ENCODE measurements at places on chromosomes 1 and 21. TPM values are rescaled to one million over a fixed set of nuclear protein-coding genes. Genes with fewer than 3 reads are reported as not detected.

DNA sequence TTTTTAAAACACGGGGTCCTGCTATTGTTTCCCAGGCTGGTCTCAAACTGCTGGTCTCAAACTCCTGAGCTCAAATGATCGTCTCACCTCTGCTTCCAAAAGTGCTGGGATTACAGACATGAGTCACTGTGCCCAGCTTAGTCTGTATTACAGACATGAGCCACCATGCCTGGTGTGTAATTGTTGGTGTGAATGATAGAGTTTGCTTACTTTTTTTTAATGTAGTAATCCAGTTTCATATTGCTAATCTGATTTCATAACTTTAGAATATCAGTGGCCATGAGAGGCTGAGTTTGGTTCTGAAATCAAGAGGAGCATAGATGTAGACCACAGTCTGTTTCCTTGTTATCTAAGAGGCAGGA, 3.4 kb downstream of the EPB41 start:
- H3K4me3 ChIP-seq = no peak overlapping the region
- no peak for DNase-seq
- peaks cover 3% of the 10 kb centered on the region for H3K36me3 ChIP-seq
- no peak overlapping the region for H3K27ac ChIP-seq
- H3K27me3 ChIP-seq = no peaks in the 10 kb centered on the region

GRCh38 chr1:175035865-175036264, 12.6 kb upstream of the MRPS14 start:
- H3K27ac ChIP-seq = no peak overlapping the region
- no peaks in the 10 kb centered on the region for H3K4me1 ChIP-seq
- no peak overlapping the region for H3K4me3 ChIP-seq
- no peaks in the 10 kb centered on the region for H3K36me3 ChIP-seq

- H3K4me1 ChIP-seq = no peaks in the 10 kb centered on the region
- no peak for DNase-seq
- H3K27ac ChIP-seq = no peak overlapping the region
- no peaks in the 10 kb centered on the region for H3K36me3 ChIP-seq
These were observed 126.2 kb downstream of the KAZN start for GRCh38 chr1:14724678-14725077.

DNA sequence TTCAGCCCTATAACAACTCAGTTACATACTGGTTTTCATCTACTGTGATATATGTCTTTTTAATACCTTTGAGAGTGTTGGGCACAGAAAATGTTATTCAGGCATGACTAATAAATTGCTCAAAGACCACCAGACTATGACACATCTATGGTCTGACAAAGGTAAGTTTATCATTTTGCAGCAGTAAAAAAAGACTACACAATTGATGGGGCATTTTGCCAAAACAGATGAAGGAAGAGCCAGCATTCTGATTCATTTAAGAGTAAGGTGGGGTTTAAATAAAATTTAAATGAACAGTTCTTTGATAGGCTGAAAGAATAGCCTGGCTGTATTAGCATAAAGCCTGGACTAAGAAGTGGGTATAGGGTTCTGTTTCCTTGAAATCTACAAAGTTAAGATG, 8.8 kb upstream of the RNPC3 start:
- H3K4me1 ChIP-seq = no peaks in the 10 kb centered on the region
- no peak for DNase-seq
- H3K36me3 ChIP-seq = no peaks in the 10 kb centered on the region
- H3K27ac ChIP-seq = no peak overlapping the region

GRCh38 chr1:21645550-21645949, 23.6 kb downstream of the RAP1GAP start:
- no peak for DNase-seq
- H3K27ac ChIP-seq = no peak overlapping the region
- H3K36me3 ChIP-seq = no peaks in the 10 kb centered on the region
- H3K4me3 ChIP-seq = no peak overlapping the region
- no peaks in the 10 kb centered on the region for H3K4me1 ChIP-seq

DNA sequence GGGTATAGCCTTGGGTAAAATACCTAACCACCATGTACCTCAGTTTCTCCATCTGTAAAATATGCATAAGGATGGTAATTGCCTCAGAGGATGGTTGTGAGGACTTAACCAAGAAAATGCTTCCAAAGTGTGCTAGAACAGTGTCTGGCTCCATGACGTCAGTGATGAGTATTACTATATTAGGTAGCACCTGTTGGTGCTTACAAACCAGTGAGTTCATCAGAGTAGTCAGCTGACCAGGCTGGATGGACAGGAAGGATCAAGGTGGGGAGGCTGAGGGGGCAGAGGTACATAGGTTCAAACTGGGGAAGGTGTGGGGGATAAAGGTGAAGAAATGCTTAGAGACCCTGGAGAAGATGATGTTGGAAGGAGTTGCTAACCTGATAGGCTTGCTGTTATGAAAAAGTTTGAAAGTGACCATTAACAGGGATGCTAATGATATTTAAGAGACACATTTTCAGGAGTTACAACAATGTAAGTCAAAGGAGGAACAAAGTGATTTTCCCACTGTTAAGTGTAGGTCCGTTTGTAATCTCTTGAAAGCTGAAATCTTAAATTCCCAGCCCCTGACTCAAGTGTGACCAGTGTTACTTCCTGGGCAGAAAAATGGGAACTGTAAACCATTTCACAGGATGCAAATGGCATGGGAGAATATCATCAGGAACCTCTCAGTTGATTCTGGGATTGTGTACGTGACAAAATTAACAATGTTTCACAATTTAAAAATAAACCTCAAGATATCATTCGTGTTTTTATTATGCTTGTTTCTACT, 4.4 kb downstream of the NTPCR start:
- peaks cover 23% of the 10 kb centered on the region for H3K4me1 ChIP-seq
- H3K27ac ChIP-seq = no peak overlapping the region
- H3K4me3 ChIP-seq = no peak overlapping the region
- H3K36me3 ChIP-seq = peaks cover 14% of the 10 kb centered on the region
- DNase-seq = no peak

GRCh38 chr1:168636642-168637111, 60.3 kb downstream of the XCL1 start:
- peak; percentile 31 for DNase-seq
- H3K36me3 ChIP-seq = no peaks in the 10 kb centered on the region
- H3K4me3 ChIP-seq = no peak overlapping the region
- peaks cover 20% of the 10 kb centered on the region for H3K4me1 ChIP-seq

- no peak for DNase-seq
- H3K27ac ChIP-seq = no peak overlapping the region
- no peak overlapping the region for H3K4me3 ChIP-seq
- H3K27me3 ChIP-seq = no peaks in the 10 kb centered on the region
- no peaks in the 10 kb centered on the region for H3K4me1 ChIP-seq
- no peaks in the 10 kb centered on the region for H3K36me3 ChIP-seq
These were observed 358.6 kb downstream of the SIPA1L2 start for GRCh38 chr1:232271299-232271698.

- no peak overlapping the region for H3K4me3 ChIP-seq
- H3K36me3 ChIP-seq = peaks cover 39% of the 10 kb centered on the region
- no peak overlapping the region for H3K27ac ChIP-seq
- no peaks in the 10 kb centered on the region for H3K27me3 ChIP-seq
- no peak for DNase-seq
These were observed 69.4 kb downstream of the PLPP3 start for GRCh38 chr1:56509713-56510641.

DNA sequence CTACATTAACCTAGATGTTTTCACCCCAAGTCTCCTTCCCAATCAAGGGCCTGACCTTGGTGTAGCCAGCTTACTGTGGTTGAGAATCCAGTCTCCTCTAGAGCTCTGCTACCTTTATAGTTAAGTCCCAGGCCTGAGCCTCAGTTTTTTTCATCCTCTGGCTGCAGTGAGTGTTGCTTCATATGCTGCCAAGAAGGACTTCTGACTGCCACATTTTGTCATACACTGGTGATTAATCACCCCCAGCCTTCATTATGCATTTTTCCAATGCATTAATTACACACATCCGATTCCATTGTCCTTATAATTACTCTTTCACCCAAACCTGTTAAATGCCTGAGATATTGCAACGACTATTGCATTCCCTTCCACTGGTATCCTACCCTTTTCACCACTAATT, 66.3 kb upstream of the FGGY start:
- peaks cover 6% of the 10 kb centered on the region for H3K4me1 ChIP-seq
- no peaks in the 10 kb centered on the region for H3K36me3 ChIP-seq
- DNase-seq = no peak
- no peak overlapping the region for H3K27ac ChIP-seq

- H3K4me1 ChIP-seq = peaks cover 34% of the 10 kb centered on the region
- no peak overlapping the region for H3K4me3 ChIP-seq
- no peak for DNase-seq
- no peaks in the 10 kb centered on the region for H3K36me3 ChIP-seq
- peak overlapping the region; percentile 95 for H3K27ac ChIP-seq
These were observed 62.7 kb downstream of the ITPKB start for GRCh38 chr1:226676381-226676780.

GRCh38 chr21:46119144-46119636, 21.3 kb downstream of the COL6A2 start:
- H3K36me3 ChIP-seq = peaks cover 93% of the 10 kb centered on the region
- no peak overlapping the region for H3K4me3 ChIP-seq
- DNase-seq = no peak
- no peaks in the 10 kb centered on the region for H3K4me1 ChIP-seq
- H3K27ac ChIP-seq = peak overlapping the region; percentile 21

DNA sequence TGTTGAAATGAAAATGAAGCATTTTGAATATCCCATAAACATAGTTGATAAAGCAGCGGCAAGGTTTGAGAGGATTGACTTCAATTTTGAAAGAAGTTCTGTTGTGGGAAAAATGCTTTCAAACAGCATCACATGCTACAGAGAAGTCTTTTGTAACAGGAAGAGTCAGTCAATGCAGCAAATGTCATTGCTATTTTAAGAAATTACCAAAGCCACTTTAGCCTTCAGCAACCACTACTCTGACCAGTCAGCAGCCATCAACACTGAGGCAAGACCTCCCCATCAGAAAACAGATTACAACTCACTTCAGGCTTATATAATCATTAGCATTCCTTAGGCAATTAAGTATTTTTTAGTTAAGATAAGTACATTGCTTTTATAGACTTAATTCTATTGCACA, 33.8 kb upstream of the FCRL3 start:
- H3K27me3 ChIP-seq = no peaks in the 10 kb centered on the region
- H3K27ac ChIP-seq = no peak overlapping the region
- no peak overlapping the region for H3K4me3 ChIP-seq
- DNase-seq = no peak

DNA sequence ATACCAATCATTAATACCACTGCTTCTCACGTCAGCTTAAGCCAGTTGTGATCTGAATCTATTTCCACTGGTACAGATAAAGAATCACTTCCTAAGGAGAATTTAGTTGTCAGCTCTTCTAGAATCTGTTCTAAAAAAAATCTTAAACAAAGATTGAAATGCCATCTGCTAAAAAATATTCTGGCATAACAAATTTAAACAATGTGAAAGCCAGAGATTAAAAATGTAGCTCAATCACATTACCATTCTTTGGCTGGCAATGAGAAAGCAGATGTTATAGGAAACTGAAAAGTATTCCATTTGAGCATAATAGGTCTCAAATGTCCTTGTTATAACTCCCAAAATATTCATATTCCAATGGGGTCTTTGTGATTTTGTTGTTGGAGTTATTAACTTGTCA, 21.7 kb upstream of the LRRC8B start:
- no peaks in the 10 kb centered on the region for H3K27me3 ChIP-seq
- H3K4me1 ChIP-seq = no peaks in the 10 kb centered on the region
- no peak for DNase-seq
- no peaks in the 10 kb centered on the region for H3K36me3 ChIP-seq
- no peak overlapping the region for H3K27ac ChIP-seq

DNA sequence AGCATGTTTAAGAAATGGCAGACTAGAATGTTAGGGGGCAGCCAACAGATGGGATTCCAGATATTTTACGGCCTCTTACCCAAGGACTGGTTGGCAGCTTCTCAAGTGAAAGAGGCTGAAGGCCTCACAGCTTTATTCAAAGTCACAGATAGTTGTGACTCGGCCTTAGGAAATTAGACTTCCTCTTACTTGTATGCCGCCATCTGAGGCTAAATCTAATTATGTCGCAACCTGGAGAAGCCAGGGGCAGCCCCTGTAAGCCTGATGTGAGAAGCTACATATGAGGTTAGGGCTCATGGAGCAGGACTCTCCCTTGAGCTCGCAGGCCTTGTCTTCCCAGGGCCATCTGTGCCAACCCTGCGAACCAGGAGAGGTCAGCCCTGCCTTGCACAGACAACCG, 352.5 kb downstream of the HHAT start:
- no peaks in the 10 kb centered on the region for H3K36me3 ChIP-seq
- no peak for DNase-seq
- H3K27me3 ChIP-seq = no peaks in the 10 kb centered on the region
- H3K4me3 ChIP-seq = no peak overlapping the region
- H3K4me1 ChIP-seq = no peaks in the 10 kb centered on the region

DNA sequence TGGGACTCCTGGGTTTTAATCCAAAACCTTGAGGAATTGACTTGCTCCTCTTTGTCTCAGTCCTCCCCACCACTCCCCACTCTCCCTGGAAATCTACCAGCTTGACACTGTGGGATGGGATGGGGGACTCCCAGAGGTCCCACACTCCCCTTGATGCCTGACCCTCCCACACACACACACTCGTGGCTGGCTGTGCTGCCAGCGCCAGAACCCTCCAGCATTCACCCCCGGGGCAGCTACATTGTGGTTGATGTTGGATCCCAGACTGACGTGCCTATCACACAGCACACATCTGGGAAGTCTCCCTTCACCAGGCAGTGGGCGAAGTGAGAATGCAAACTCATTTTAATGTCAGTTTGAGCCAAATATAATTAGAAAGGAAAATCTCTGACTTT, 10.0 kb downstream of the KIRREL1 start:
- peak overlapping the region; percentile 43 for H3K4me3 ChIP-seq
- peaks cover 100% of the 10 kb centered on the region for H3K4me1 ChIP-seq
- peak overlapping the region; percentile 91 for H3K27ac ChIP-seq

- no peak for DNase-seq
- no peaks in the 10 kb centered on the region for H3K36me3 ChIP-seq
- peaks cover 5% of the 10 kb centered on the region for H3K4me1 ChIP-seq
- H3K27ac ChIP-seq = no peak overlapping the region
These were observed 125.9 kb downstream of the MAST2 start for GRCh38 chr1:45929257-45929687.

DNA sequence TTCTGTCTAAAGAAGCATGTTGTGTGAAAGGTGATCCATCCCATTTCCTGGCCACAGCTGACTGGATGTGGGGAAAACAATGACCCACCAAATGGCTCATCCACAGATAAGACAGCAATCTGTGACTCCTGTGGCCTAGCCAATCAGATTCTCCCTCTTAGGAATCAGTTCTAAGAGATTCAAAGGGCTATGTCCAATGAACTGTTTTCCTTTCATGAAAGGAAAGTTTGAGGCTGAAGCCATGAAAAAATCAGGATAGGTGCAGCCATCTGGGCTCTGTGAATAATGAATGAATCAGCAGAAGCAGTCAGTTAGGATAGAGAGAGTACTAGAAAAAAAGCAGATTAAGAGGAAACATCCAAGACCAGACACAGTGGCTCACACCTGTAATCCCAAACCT, 164.7 kb downstream of the NRIP1 start:
- no peak for DNase-seq
- H3K27me3 ChIP-seq = no peaks in the 10 kb centered on the region
- H3K36me3 ChIP-seq = no peaks in the 10 kb centered on the region

AGTRAP gene
- total RNA-seq = 44.2 TPM

SLC2A5 gene
- total RNA-seq = 3.9 TPM

DPT gene
- 60.7 TPM for total RNA-seq

KIF26B gene
- total RNA-seq = 0.41 TPM

GIPC2 gene
- total RNA-seq = 1.6 TPM

OR2T29 gene
- total RNA-seq = not detected
